ENCODE measurements at places on chromosomes 2 and 18. TPM values are rescaled to one million over a fixed set of nuclear protein-coding genes. Genes with fewer than 3 reads are reported as not detected.

EGR4 gene
- not detected for polyA plus RNA-seq

RAX gene
- polyA plus RNA-seq, result 0.16 TPM

FLACC1 gene
- 0.27 TPM for polyA plus RNA-seq

ACAA2 gene
- polyA plus RNA-seq, result 91.1 TPM

SERPINB5 gene
- not detected for polyA plus RNA-seq

All from GM23338 (cell line).